ENCODE measurements at places on chromosomes 12 and 14.

- peak; percentile 62 for DNase-seq
These were observed 274.7 kb downstream of the EGLN3 start for GRCh38 chr14:33676135-33676566.

GRCh38 chr14:99625476-99625875 lies 19.5 kb upstream of the HHIPL1 start:
- DNase-seq, result no peak

GRCh38 chr14:99730876-99731546 lies 46.9 kb downstream of the CYP46A1 start:
- no peak for DNase-seq

DNA sequence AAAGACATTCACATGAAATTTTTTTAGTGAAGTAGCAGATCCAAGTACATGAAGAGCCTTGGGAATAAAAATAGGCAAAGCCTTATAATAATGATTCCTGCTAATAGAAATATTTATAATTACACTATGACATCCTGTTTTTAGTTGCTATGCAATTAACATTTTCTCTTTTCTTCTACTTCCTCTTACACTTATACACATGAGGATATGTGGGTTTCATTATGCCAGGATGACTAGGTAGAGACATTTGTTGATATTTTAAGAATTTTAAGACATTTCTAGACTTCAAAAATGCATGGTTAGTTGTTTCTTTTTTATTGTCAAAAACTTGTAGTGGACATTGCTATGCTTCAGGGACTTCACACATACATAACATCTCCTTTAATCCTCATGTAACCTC lies 326.8 kb downstream of the SYT1 start:
- no peak for DNase-seq

- no peak for DNase-seq
These were observed 55.0 kb downstream of the TBK1 start for GRCh38 chr12:64506955-64507354.

DNA sequence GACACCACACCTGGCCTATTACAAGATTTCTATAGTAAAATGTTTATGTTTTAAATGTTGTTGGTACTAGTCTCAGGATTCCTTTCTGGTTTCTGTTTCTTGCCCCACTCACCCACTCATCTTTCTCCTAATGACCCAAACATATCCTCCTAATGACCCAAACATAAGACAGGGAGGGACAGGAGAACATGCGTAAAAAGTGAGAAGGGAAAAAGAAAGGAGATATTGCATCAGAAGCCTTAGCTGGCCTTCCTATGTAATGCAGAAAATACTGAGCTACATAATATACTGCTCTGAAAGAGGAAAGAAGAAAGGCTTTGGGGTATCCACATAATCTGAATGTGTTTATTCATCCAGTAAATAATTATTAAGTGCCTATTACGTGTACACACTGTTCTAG lies 104.6 kb upstream of the GPHB5 start:
- DNase-seq, result no peak

DNA sequence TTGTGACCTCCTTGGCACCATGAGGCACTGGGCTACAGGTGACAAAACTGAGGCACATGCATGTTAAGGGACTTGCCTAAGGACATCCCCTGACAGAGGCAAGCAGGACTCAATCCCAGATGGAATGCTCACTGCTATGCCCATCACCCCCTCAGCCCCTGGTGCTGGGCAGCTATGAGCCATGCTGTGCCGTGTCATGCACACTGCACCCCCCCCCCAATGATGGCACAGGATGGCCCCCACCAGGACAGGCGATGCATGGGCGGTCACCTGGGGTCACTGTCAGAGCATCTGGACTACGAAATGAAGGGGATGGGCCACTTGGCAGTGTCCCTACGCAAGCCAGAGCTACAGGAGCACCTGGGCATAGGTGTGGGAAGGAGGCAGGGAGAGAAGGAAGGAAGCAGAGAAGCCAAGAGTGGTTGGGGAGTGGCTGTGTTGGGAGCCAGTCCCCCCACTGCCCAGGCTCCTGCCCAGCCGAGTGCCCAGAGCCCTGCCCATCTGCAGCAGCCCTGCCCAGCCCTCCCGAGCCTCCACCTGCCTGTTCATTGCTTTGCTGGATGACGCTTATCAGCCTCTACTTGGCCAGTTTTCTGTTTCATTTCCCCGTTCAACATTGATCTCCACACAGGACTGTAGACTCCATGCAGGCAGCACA lies 84.9 kb upstream of the DIO3 start:
- no peak for DNase-seq

DNA sequence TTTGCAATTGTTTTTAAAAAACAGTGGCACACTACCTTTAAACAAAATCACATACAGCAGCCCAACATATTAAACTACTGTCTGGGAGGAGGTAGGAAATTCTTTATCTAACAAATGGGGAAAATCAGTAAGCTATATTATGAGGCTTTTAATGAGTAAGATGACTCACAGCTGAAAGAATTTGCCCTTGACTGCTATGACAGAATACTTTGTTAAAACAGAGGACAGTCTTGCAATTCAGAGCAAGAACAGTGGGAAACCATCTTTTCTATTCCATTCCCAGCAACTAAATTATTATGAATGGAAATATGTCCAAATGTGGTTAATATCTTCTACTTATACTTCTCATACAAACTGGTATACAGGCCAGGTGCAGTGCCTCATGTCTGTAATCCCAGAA lies 49.2 kb upstream of the SGPP1 start:
- no peak for DNase-seq

- DNase-seq, result no peak
These were observed 15.0 kb downstream of the KCTD10 start for GRCh38 chr12:109461846-109462756.

GRCh38 chr12:11840366-11840765 lies 190.9 kb downstream of the ETV6 start:
- DNase-seq, result no peak

DNA sequence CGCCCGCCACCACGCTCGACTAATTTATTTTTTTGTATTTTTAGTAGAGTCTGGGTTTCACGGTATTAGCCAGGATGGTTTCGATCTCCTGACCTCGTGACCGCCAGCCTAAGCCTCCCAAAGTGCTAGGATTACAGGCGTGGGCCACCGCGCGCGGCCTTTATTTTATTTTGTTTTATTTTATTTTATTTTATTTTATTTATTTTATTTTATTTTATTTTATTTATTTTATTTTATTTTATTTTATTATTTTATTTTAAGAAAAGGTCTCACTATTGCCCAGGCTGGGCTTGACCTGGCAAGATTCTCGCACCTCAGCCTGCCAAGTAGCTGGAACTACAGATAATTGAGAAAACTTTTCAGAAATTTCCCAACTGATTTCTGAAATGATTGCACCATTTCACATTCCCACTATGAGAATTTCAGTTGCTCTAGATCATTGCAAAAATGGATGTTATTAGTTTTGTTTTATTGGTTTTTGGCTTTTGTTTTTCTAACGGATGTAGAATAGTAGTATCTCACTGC lies 358.3 kb downstream of the SLC6A15 start:
- no peak for DNase-seq

GRCh38 chr12:104457746-104458693 lies 1.3 kb downstream of the CHST11 start:
- DNase-seq, result peak; percentile 29

- no peak for DNase-seq
These were observed 51.0 kb downstream of the WDHD1 start for GRCh38 chr14:54975856-54976255.

DNA sequence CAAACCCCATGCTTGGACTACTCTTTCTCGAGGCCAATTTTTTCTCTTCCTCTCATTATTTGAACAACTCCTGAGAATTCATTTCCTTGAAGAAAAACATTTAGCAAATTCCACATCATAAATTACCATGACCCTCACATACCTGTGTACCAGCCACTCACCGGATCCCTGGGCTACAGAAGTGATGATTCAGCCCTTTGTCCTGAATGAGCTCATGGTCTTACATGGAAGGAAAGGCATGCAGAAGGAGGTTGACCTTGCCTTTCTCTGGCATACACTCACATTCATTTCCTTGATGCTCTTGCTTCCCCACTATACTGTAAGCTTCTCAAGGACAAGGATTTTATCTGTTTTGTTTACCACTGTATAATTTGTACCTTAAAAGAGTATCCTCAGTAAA lies 191.5 kb downstream of the SLC5A8 start:
- no peak for DNase-seq

- DNase-seq, result no peak
These were observed 592 bp downstream of the KRT7 start for GRCh38 chr12:52233462-52234207.
